ENCODE measurements at places on chromosomes 5 and 9.

DNA sequence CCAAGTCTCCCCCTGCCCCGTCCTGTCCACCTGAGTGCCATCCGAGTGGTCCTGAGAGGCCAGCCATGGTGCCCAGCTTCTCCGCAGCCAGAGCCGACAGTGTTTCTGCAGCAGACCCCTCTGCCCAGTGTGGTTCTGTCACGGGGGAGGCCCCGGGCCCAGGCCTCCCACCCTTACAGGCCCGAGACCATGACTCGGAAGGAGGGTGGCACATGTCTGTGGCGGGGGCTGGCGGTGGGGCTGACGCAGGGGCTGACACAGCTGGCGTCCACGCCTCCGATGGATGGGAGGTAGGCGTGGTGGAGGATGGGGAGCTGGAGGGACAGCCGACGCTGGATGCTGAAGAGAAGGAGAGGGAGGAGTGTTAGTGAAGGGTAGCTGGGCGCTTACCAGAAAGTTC is 35.0 kb upstream of the TBC1D2 start:
- H3K36me3 ChIP-seq: no peaks in the 10 kb centered on the region
- no peak overlapping the region for H3K27ac ChIP-seq
- H3K4me1 ChIP-seq: no peaks in the 10 kb centered on the region
- DNase-seq: no peak

DNA sequence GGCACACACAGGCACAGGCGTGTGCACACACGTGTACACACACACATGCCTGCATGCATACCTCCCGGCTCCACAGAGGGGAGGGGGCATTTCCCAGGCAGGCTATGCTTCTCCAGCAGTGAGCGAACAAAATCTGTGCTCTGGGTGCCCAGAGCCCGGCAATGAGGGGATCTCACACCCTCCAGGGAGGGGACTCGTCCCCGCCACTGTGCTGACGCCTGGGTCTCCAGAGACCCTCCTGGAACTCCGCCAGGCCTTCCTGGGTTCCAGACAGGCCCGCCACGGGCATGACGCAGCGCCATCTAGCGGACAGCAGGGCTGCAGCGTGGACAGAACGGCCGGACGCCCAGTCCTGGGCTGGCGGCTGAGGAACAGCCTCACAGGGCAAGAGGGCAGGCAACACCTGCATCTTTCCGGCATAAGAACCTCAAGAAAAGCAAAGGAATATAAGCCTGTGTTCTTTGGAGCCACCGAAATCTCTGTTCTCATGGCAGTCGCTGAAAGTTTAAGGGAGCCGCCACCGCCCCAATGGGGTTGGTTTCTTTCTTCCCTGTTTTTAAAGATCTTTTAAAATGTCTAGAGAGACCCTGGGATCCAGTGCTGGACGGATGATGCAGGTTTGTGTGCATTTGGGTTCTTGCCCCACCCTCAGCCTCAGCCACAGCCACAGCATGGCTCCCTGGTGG is 135.6 kb upstream of the PPP1R26 start:
- no peak for DNase-seq
- H3K27me3 ChIP-seq: no peaks in the 10 kb centered on the region
- H3K4me3 ChIP-seq: no peak overlapping the region
- H3K36me3 ChIP-seq: no peaks in the 10 kb centered on the region
- H3K27ac ChIP-seq: no peak overlapping the region

- H3K27me3 ChIP-seq: no peaks in the 10 kb centered on the region
- H3K36me3 ChIP-seq: no peaks in the 10 kb centered on the region
- no peak overlapping the region for H3K4me3 ChIP-seq
- H3K4me1 ChIP-seq: no peaks in the 10 kb centered on the region
- no peak for DNase-seq
- no peak overlapping the region for H3K27ac ChIP-seq
Observed at GRCh38 chr5:135308245-135308644, 90.8 kb downstream of the MACROH2A1 start.

- DNase-seq: no peak
- H3K27me3 ChIP-seq: no peaks in the 10 kb centered on the region
- H3K4me1 ChIP-seq: no peaks in the 10 kb centered on the region
- no peak overlapping the region for H3K4me3 ChIP-seq
- no peak overlapping the region for H3K27ac ChIP-seq
- no peaks in the 10 kb centered on the region for H3K36me3 ChIP-seq
Observed at GRCh38 chr9:34892886-34893285, 65.2 kb upstream of the PHF24 start.

- no peaks in the 10 kb centered on the region for H3K4me1 ChIP-seq
- no peaks in the 10 kb centered on the region for H3K27me3 ChIP-seq
- H3K4me3 ChIP-seq: no peak overlapping the region
Observed at GRCh38 chr5:146687630-146688029, 171.6 kb upstream of the GPR151 start.

DNA sequence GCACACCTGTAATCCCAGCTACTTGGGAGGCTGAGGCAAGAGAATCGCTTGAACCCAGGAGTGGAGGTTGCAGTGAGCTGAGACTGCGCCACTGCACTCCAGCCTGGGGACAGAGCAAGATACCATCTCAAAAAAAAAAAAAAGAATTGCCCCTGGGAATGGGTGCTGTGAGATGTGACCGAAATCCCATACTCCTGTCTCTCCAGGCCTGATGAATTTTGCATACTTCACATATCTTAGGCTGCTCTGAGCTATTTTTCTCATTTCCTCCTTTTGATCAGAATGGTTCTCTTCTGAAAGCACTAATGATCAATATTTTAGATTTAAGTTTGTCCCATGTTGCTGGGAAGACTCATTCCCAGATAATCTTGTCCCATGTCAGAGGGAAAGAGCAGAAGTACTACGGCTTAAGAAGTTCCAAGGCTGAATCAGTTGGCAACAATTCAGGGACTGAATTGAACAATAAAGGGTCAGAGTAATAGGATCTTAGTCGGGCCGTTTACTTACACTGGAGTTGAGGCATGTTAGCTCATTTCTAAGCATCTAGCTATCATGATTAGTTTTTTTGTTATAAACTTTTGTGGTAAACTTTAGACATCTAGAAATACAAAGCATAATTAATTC is 44.2 kb upstream of the TENT2 start:
- H3K27ac ChIP-seq: no peak overlapping the region
- DNase-seq: no peak
- no peaks in the 10 kb centered on the region for H3K27me3 ChIP-seq
- no peaks in the 10 kb centered on the region for H3K4me1 ChIP-seq
- H3K36me3 ChIP-seq: no peaks in the 10 kb centered on the region
- no peak overlapping the region for H3K4me3 ChIP-seq

DNA sequence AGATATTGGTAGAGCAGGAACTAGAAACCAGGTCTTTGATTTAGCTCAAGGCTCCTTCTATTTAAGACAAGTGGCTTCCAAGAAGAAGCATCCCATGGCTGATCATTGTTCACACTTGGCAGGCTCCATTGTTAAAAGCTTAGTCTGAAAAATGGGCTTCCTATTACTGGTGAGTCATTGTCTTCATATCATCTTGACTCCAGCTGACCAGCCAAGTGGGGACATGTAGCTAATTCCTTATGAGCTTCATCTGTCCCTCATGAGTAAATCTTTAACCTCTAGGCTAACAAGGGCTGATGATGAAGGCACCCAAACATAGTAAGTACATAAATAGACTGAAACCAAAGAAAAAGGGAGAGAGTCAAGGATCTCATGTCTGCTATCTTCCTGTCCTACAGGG is 530.3 kb upstream of the KLF4 start:
- no peak overlapping the region for H3K27ac ChIP-seq
- no peaks in the 10 kb centered on the region for H3K4me1 ChIP-seq
- no peaks in the 10 kb centered on the region for H3K27me3 ChIP-seq
- H3K4me3 ChIP-seq: no peak overlapping the region
- no peaks in the 10 kb centered on the region for H3K36me3 ChIP-seq
- no peak for DNase-seq

DNA sequence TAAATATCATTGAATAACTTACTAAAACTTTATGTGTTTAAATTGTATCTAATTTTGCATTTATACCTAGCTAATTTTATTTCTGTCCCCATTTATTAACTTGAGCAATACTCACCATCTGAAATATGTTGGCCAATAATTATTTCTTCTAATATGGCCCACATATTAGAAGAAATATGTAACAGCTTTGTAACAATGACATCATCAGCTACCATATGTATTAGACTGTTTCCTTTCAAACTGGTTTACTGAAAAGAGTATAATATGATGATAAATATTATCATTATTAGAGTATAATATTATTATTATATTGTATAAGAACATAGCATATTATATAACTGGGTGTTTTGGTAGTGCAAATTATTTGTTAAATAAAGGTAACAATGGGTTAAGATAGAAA is 220.5 kb downstream of the FBXL7 start:
- H3K36me3 ChIP-seq: no peaks in the 10 kb centered on the region
- no peaks in the 10 kb centered on the region for H3K27me3 ChIP-seq
- no peak for DNase-seq
- no peak overlapping the region for H3K4me3 ChIP-seq

DNA sequence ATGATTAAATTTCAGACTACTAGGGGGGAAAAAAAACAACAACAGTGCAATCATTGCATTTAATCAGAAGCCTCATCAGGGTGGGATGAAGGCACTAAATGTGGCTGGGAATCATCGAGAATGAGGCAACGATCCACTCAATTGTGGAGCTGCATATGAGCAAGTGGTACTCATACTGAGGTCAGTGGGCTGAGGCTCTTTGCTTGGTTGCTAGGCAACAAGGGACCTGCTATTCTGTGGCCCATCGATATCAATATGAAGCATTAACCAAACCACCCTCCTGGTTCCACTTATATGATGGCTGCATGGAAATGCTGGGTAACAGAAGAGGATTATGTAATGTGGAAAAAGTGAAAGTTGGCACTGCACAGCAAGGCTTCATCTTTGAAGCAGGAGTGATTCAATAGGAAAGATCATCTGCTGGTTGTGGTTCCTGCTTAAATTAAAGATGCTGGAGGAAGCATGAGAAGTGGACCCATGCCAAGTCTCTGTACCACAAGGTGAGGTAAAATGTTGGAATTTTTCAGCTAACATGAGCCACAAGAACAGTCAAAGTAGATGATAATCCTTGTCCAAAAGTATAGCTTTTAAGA is 159.8 kb upstream of the HMHB1 start:
- no peaks in the 10 kb centered on the region for H3K36me3 ChIP-seq
- H3K4me1 ChIP-seq: no peaks in the 10 kb centered on the region
- no peak for DNase-seq
- no peaks in the 10 kb centered on the region for H3K27me3 ChIP-seq
- no peak overlapping the region for H3K27ac ChIP-seq

DNA sequence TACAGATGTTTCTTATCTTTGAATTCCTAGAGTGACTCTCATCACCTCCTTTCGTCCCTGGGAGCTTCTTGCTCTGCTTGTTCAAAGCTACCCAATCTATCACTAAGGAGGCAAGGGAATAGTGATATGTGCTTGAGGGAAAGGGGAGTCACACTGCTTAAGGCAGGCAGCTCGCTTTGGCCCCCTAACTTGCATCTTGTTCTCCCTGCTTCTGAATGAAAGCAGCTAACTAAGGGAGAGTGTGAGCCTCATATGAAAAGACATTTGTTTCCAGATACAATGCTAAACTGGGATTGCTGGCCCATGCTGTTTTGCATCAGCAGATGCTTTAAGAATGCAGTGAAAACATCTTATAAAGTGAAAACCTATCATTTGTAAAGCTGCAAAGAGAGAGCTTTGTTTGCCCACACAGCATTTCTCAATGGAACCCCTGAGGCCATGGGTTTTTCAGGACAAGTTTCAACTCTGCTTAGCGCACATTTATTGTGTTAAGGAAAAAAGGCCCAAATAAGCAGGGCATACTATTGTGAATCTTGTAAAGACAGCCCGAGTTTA is 367.9 kb upstream of the ADAMTSL1 start:
- H3K27me3 ChIP-seq: no peaks in the 10 kb centered on the region
- no peak overlapping the region for H3K4me3 ChIP-seq
- no peak overlapping the region for H3K27ac ChIP-seq
- H3K4me1 ChIP-seq: no peaks in the 10 kb centered on the region
- no peaks in the 10 kb centered on the region for H3K36me3 ChIP-seq

- no peaks in the 10 kb centered on the region for H3K36me3 ChIP-seq
- H3K27me3 ChIP-seq: no peaks in the 10 kb centered on the region
- no peaks in the 10 kb centered on the region for H3K4me1 ChIP-seq
Observed at GRCh38 chr9:71524996-71525580, 243.2 kb downstream of the CEMIP2 start.
